ENCODE measurements at places on chromosomes 5 and 9. TPM values are rescaled to one million over a fixed set of nuclear protein-coding genes. Genes with fewer than 3 reads are reported as not detected.

DNA sequence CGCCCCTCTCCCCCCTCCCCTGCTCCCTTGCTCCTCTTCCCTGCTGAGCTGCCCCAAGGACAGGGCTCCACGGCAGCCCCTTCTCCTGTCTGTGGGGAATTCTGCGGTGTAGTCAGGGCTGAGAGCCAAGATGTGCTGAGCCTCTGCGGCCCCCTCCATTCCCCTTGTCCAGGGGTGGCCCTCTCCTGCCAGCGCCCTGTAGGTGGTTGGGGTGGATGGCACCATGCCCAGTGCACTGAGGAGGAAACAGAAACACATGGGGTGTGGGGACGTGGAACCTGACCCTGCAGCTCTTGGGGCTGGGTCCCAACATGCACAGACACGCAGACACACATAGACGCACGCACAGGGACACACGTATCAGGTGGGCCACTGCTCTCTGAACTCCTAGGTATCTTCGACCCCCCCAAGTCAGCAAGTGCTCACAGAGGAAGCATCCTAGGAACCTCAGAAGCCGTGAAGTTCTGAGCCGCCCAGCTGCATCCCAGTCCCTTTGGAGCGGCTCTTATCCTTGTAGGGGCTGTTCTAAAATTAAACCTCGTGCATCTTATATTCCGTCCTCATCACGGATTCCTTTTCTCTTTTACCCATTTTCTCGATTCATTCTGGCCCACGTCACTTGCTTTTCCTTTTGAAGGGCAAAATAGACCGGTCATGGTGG, 64.8 kb downstream of the HMCN2 start:
- no peak for DNase-seq

Gene PRRT1B
- not detected for total RNA-seq

- DNase-seq = no peak
Observed at GRCh38 chr5:140027807-140028206, 15.3 kb downstream of the NRG2 start.

GRCh38 chr5:84249918-84250630, 134.6 kb downstream of the EDIL3 start:
- no peak for DNase-seq

- no peak for DNase-seq
Observed at GRCh38 chr9:121839726-121840500, 188.5 kb downstream of the DAB2IP start.

- no peak for DNase-seq
Observed at GRCh38 chr5:151225475-151225874, 1.6 kb upstream of the CCDC69 start.

Gene ANKRD18A
- total RNA-seq = 0.12 TPM

Gene AUH
- 7.4 TPM for total RNA-seq

DNA sequence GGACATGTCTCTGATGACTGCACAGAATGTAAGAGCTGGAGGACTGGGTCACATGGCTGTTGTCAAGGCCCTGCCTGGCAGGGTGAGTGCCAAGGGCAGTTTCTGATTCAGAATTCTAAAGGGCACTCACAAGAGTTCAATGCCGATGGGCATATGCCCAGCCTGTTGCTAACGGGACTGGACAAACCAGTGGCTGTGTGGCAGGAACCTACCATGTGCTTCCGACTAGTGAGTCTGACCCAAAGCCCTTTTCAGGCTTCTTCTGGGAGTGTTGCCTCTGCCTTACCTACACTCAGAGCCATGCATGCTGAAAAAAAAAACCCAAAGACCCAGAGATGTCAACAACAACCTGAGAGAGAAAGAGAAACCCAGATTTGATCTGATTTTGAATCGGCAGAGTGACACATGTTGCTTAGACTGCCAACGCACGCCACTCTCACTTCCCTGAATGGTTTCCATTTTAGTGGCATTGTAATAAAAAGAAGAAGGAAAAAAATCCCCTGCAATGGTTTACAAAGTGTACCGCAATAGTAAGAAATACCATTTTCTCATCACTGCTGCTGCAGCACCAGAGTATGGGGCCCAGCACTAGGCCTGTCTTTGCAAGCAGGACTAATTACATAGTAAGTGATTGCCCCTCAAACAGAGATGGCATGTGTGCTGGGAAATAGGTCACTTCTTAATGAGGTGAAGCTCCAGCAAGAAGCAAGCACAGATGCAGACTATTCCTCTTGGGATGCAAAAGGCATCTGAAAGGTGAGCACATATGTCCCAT, 194.3 kb downstream of the PALM2AKAP2 start:
- no peak for DNase-seq

- no peak for DNase-seq
Observed at GRCh38 chr5:69374911-69375446, 5.4 kb downstream of the RAD17 start.

- no peak for DNase-seq
Observed at GRCh38 chr5:140345919-140346347, 470 bp downstream of the HBEGF start.

Gene CCDC152
- 0.23 TPM for total RNA-seq

Gene SPATA24
- total RNA-seq = 9.5 TPM

Gene NSD1
- 40.0 TPM for total RNA-seq

DNA sequence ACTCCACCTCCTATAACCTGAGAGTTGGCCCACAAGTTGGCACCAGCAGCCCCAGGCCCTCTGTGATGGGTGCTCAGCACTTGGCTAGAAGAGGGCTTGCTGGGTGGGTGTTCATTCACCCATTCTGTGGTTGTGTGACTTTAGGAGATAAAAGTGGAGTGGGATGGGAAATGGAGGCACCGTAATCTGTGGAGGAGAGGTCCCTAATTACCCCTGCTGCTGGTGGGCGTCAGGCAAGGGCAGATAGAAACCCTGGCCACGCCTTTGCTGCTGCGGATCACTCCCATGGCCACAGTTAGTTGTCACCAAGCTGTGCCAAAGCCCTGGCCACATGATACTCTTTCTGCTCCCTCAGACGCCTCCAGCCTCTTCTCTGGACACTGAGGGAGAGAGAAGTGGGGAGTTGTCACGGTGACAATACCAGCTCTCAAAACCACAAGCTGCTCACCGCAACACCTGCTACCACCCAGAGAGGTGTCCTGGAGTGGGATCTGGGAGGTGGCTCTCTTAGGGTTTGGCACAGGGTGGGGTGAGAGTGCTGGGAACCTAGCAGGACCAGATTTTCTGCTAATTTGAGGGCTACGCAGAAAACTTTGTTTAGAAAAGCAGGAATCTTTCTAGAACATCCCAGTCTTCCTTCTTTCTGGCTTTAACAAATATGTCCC, 12.0 kb upstream of the NEUROG1 start:
- no peak for DNase-seq

DNA sequence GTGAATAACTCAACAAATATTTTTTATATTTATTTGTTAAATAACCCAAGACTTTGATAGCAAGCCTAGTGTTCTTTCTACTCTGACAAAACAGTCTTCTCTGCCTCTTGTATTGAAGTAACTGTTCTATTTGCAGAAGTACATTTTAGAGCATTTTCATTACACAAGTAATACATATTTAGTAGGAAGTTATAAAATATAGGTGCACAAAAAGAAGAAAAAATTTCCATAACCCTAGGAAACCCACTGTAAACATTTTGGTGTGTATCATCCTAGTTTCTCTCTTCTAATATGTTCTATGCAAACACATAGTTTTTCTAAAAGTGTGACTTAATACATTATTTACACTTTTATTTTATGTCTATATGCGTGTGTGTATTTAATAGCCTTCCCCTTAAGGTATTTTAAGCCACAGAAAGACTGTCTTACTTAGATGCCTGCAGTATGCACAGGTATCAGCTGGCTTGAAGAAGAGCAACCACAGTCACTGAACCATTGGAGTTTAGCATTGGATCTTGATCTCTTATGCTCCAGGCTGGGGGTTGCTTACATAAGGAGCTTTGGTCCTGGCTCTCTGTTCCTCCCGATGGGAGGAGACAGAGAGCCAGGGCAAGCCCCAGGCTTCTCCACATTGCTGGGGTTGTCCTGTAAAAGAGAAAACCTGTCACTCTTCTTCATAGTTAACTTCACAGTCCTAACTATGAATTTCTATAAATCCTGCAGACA, 3.8 kb downstream of the SELENOP start:
- DNase-seq = no peak

- no peak for DNase-seq
Observed at GRCh38 chr9:26324786-26325443, 567.7 kb downstream of the CAAP1 start.

DNA sequence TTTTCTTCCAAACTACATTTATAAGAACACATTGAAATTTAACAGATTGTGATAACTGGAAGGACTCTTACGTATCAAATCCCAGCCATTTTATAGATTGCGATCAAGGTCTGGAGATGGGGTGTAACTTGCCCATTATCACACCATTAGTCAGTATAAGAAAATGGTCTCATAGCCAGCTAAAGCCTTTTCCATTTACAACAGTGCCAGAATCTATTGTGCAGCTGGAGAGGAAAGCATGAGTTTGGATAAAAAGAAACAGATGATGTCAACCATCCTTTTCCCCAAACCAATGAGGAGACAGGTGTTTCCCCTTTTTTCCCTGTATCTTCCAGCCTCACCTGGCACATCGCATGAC, 658.8 kb downstream of the ACTL7B start:
- DNase-seq = no peak

DNA sequence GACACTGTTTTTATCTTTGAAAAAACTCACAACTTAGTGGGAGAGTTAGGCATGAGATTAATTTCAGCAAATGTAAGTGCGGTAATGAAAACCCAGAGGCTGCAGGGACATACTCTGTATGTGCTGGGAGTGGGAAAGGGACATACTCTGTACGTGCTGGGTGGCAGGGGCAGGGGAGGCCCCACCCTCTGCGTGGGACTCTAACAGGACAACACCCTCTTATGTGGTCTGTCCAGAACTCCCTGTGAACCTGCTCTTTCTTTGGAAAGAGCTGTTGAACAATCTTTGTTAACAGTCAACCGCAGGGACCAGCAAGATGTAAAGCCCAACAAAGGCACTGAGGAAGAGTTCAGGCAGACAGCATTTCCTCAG, 2.4 kb downstream of the MLANA start:
- no peak for DNase-seq

Gene LCN1
- total RNA-seq = not detected

DNA sequence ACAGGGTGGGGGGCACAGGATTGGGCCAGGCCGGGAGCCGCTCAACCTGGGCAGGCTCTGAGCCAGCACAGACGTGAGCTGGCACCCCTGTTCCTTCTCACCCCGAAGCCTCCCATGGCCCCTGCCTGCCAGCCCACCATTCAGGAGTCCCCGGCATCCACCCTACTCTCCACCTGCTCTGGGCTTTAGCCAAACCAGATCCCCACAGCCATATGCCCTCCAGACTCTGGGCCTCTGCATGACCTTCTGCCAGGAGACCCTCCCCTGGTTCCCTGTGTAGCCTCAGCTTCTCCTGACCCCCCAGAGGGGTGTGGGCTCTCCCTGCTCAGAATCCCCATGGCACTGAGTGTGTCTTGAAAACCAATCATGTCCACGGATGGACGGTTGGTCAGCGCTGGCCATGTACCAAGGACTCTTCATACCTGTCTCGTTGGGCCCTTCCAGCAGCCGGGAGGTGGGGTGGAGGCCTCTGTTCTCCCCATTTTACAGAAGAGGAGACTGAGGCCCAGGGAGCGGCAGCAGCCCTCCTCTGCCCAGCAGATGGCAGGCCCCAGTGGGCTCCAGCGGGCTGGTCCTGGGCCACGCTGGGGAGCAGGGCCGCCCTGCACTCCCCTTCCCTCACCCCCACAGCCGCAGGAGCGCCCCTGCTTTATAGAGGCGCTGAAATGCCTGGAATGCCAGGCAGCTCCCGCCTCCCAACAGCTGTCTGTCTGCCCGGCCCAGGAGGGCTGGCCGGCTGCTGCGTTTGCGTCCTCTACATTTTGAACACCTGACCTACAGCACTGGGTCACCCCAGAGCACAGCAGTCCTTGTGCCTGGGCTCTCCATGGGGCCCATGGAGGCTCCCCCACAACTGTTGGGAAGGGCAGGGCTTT, 3.5 kb upstream of the MYMK start:
- DNase-seq = no peak

GRCh38 chr5:6058055-6058715, 320.2 kb downstream of the MED10 start:
- DNase-seq = no peak

DNA sequence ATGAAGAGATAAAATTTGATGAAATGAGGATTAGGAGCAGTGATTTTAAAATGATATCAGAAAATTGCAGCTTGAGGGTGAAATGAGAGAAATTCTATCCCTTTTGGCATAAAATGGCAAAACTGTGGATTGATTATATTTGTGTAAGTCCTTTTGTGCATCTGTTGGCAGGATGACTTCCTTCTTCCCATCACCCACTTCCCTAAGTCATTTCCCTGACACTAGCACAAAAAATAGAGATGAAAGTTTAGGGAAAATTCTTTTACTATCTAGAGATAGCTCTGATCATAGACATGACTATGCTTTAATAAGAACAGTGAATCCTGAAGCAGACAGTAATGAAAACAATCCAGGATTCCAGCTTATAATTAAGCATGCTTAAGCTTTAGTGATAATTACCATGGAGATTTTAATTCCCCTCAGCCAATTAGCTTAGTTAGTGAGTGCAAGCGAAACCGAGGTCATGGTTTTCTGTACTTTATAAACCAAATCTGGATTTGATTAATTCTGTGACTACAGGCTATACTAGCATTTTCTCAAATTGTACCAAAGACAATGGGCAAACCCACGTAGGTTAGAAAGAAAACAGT, 163.6 kb upstream of the TARS1 start:
- no peak for DNase-seq

GRCh38 chr9:16294133-16294770, 576.2 kb downstream of the BNC2 start:
- no peak for DNase-seq

Gene AQP3
- 0.68 TPM for total RNA-seq

DNA sequence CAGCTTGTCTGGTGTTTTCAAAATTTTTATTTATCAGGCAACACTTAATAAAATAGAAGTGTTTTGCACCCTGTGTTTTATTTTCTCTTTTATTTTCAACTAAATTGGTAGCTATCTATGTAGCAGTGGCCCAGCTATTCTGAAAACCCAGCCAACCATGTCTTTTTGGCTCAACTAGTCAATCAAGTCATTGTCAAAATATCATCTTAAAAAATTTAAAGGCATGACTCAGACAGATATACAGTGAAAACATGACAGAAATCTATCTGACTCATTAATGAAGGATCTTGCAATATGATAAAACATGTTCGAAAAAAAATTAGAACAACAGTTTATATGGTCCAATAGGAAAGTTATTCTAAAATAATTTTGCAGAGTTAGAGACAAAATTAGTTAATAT, 75.1 kb downstream of the HSD17B4 start:
- DNase-seq = no peak

GRCh38 chr9:14961372-14962068, 51.3 kb upstream of the FREM1 start:
- DNase-seq = no peak

Gene SLC34A1
- total RNA-seq = not detected

Gene PHF24
- total RNA-seq = 0.06 TPM

Gene IL3
- not detected for total RNA-seq

Gene SOWAHA
- not detected for total RNA-seq

- no peak for DNase-seq
Observed at GRCh38 chr9:121640076-121640475, 11.4 kb upstream of the DAB2IP start.
